ENCODE measurements at places on chromosomes 5 and 9.

GRCh38 chr5:40073927-40074326 is 605.8 kb upstream of the PTGER4 start:
- no peak for DNase-seq

- DNase-seq: peak; percentile 88
Measured at GRCh38 chr9:125663127-125663526, 43.9 kb downstream of the MAPKAP1 start.

GRCh38 chr5:12095808-12096281 is 191.6 kb upstream of the CTNND2 start:
- DNase-seq: no peak

DNA sequence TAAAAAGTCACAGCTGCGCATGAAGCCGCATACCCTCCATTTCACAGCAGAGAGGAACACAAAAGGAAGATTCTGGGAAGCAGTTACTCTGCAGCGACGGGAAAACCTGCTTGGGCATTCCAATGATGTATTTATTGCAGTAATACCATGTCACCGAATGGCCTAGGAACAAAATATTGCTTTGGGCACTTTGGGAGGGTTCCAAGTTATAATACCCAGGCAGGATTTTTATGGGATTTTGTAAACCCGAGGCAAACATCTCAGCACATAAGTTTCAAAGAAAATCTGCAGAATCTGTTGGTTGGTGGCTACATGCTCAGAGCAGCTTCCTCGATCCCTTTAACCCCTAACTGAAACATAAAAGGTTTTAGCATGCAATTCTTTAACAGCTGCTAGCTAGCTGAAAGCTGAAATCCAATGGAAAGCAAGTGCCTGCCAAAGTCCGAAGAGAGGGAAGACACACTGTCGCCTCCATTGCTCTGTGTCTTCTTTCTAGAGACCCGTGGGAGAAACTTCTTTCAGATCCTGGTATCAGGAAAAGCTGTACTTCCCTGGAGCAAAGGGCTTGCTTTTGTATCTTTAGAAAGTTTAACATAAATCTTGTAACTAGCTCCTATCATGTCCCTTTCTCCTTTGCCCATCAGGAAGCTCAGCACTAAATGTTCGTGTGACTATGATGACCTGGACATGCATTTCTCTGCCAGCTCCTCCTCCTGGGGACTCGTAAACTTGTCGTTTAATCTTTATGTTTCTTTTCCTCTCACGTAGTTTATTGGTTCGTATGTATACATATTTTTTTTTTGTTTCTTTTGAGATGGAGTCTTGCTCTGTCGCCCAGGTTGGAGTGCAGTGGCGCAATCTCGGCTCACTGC is 195.0 kb downstream of the MAPKAP1 start:
- no peak for DNase-seq

- no peak for DNase-seq
Measured at GRCh38 chr9:138112791-138113600, 235.4 kb downstream of the CACNA1B start.

DNA sequence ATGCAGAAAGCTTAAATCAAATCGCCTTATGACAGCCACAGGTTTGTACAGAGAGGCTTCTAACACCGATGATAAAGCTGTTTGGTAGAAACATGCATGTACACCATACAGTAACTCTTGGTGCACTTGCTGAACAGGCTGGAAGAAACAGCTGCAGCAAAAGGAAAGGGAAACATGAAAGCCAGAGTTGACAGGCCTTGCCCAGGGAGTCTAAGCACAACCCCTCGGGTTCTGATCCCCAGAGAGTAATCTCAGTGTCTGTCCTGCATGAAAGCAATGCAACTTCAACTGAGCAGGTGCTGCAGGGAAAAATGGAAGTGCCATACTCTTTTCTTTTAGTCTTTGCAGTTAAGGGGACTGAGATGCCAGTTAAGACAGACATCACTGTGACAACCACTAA is 419.9 kb downstream of the BNC2 start:
- no peak for DNase-seq

- DNase-seq: no peak
Measured at GRCh38 chr9:116100711-116101121, 52.9 kb upstream of the PAPPA start.

DNA sequence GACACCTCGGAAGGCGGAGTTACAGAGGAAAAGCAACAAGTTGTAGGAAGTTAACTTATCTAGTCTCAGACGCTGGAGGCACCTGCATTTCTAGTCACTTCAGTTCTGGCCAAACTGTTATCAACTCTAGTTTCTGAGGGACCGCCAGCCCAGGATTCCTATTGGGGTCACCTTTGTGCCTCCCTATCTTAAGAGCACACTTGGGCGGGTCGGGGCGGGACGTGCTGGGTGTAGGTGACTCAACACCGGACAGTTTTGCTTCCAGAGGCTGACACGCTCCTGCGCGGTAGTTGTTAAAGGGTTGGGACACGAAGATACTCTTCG is 679 bp upstream of the KDM4C start:
- peak; percentile 88 for DNase-seq

- DNase-seq: no peak
Measured at GRCh38 chr9:104078596-104078995, 15.5 kb upstream of the SMC2 start.

GRCh38 chr9:92720807-92721535 is 43.7 kb downstream of the BICD2 start:
- no peak for DNase-seq

- DNase-seq: no peak
Measured at GRCh38 chr9:20236676-20237075, 385.6 kb downstream of the MLLT3 start.

DNA sequence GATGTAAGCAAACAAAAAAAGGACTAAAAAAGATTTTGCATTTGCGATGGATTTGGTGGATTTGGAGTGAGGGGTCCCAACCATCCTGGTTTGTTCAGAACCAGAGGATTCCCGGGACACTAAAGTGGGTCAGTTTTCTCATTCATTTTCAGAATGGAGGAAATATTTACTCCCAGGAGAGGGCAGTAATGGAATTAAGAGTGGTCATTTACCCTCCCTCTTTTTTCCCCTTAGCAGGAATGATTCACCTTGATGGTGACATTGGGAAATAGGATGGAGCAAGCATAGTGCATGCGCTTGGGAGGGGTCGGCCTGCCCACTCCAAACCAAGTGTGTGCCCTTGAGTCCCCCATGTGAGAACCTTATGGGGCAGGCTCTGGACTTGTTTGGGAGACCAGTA is 164.2 kb upstream of the PUM3 start:
- no peak for DNase-seq

GRCh38 chr5:144015961-144016360 is 154.5 kb downstream of the YIPF5 start:
- peak; percentile 36 for DNase-seq

DNA sequence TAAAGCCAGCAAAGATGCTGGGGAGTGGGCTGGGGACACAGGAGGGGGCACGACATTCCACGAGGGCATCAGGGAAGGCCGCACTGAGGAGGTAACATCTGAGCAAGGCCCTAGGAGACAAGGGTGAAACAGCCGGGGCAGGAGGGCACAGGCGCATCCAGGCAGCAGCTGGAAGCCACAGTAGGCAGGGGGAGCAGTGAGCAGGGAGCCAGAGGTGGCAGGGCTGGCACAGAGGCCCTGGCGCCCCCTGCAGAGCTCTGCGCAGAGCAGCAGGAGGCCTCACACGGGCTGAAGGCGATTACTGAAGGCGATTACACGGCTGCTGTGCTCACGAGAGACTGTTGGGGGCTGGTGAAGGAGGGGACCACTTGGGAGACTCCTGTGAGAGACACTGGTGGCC is 15.4 kb downstream of the LMAN2 start:
- DNase-seq: peak; percentile 31

DNA sequence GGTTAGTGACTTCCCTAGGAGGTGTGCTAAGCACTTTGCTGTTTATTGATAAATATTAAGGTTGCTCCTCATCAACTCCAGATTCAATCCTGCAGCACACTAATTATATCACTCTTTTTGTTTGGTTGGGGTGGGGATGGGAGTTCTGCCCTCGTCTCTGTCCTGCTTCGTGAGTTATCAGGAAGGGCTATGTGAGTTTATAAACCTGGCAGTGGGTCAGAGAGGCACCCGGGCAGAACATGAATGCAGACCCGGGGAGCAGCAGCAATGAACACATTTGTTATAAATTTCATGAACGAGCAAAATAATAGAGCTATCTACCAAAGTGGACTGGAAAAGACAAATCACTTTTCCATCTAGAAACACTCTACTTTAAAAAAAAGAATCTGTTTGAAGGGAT is 125.5 kb upstream of the WWC1 start:
- no peak for DNase-seq

DNA sequence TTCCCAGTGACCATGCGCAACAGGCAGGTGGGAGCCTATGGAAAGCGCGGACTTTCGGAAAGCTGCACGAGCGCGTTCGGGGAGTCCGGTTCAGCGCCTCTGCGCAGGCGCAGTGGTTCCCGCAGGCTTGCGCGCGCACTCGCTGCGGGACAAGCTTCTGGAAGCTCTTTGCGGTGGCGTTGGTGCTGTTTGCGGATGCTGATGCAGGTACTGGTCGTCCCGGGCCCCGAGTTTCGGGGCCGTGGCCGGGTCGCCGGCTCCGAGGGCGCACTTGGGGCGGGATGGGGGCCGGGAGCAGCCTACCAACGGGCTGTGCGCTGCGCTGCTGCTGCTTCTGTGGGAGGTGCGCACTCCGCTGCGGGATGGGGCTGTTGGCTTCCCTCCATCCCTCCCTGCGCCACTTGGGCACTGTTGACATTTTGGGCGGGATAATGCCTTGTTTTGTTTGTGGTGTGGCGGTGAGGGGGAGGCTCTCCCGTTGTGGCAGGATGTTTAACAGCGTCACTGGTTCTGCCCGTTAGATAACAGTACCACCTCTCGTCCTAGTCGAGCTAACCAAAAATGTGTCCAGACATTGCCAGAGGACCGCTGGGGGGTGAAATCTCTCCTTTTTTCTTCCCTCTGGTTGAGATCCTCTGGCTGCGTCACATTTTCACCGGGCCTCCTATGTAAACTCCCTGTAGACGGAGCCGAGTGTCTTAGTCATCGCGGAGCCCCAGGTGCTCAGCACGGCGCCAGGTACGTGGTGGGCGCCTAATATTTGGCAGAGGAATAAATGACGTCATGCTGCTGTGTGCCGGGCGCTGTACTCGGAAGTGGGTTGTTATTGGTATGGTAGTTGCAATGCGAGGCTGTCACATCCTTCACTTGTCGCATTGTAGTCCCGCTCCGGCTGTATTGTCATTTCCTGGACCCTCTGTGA is at the start of gene ZNF483:
Gene ZNF483 (plus strand): TSS at position 124 of the 922 bp plus-strand sequence. CDS start 2,217 bp downstream, outside the sequence.
- DNase-seq: peak; percentile 84

GRCh38 chr9:8660383-8660782 is 860.8 kb upstream of the DMAC1 start:
- DNase-seq: peak; percentile 20

DNA sequence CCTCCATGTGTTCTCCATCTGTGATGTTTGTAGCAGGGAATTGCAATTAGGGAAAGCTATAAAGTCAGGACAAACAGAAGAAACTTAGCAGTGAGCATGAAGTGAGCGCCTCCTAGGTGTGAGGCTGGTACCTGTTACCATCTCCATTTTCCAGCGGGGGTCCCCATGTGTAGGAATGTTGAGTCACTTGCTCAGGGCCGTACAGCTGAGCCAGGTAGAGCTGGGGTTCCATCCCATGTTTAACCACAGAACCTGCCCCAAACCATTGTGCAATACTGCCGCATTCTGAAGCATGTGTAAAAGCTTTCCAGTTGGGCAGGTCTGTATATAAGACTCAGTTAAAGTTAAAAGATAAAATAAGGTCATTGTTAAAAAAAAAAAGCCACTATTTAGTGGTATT is 62.7 kb downstream of the NDFIP1 start:
- DNase-seq: no peak

- DNase-seq: peak; percentile 47
Measured at GRCh38 chr5:33969572-33970452, 14.7 kb downstream of the SLC45A2 start.

DNA sequence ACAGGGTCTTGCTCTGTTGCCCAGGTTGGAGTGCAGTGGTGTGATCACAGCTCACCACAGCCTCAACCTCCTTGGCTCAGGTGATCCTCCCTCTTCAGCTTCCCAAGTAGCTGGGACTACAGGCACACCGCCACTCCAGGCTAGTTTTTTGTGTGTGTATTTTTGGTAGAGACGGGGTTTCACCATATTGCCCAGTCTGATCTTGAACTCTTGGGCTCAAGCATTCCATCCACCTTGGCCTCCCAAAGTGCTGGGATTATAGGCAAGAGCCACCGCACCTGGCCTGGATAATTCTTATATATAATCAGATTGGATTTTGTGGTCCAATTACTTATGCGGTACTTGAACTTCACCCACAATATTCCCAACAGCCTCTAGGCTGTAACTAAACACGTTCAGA is 19.8 kb downstream of the CCDC69 start:
- DNase-seq: no peak

- DNase-seq: no peak
Measured at GRCh38 chr5:5331848-5332247, 90.6 kb upstream of the ICE1 start.

- peak; percentile 34 for DNase-seq
Measured at GRCh38 chr9:84667571-84668195, 1.8 kb upstream of the NTRK2 start.

DNA sequence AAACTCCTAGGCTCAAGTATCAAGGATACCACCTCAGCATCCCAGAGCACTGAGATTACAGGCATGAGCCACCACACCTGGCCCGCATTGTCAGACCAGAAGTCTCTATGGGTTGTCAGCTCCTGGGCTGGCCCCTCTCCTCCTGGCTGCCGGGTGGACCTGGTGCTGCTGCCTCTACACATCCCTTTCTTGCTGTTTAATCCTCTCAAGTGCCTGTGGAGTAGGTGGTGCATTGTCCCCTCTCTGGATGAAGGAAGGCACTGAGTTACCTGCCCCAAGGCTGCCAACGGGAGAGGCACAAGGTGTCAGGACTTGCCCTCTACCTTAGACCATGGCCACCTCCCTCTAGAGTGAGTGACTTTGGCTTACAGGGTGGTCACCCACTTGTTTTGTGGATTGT is 37.4 kb downstream of the PHF2 start:
- DNase-seq: no peak

- no peak for DNase-seq
Measured at GRCh38 chr9:98007251-98007928, 24.2 kb downstream of the ANP32B start.

DNA sequence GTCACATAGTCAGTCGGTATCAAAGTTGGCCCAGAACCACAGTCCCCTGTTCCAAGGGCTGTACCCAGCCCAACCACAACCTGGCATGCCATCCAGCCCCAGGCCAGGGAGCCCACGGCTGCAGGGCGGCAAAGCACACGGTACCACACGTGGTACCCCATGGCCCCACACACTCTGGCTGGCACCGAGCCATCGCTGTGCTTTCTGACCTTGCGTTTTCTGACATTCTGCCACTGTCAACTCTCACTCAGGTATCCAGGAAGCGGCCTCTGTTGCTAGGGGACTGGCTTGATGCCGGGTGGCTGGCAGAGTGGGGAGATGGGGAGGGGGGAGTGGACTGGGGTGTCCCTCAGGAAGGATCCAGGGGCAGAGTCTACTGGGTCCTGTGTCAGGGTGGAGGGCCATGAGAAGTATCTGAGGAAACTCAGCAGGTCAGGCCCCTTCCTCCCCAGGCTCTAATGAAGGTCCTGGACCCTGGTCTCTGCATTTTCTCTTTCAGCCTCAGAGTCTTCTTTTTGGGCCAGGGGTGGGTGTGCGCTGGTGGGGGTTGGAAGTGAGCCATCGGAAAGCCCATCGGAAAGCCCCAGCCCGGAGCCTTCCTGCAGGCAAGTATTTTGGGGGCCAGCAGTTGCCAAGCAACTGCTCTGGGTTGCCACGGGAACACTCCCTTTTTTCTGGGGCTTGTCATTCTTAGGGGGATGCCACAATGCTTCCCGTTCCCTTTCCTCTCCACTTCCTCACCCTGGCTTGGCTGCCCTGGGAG is 21.0 kb upstream of the RALGDS start:
- no peak for DNase-seq

All from endothelial cell of umbilical vein (primary cell).